ENCODE measurements at places on chromosomes 11 and 22.

- no peak for DNase-seq
These were observed 145.0 kb upstream of the RAG2 start for GRCh38 chr11:36743039-36743438.

DNA sequence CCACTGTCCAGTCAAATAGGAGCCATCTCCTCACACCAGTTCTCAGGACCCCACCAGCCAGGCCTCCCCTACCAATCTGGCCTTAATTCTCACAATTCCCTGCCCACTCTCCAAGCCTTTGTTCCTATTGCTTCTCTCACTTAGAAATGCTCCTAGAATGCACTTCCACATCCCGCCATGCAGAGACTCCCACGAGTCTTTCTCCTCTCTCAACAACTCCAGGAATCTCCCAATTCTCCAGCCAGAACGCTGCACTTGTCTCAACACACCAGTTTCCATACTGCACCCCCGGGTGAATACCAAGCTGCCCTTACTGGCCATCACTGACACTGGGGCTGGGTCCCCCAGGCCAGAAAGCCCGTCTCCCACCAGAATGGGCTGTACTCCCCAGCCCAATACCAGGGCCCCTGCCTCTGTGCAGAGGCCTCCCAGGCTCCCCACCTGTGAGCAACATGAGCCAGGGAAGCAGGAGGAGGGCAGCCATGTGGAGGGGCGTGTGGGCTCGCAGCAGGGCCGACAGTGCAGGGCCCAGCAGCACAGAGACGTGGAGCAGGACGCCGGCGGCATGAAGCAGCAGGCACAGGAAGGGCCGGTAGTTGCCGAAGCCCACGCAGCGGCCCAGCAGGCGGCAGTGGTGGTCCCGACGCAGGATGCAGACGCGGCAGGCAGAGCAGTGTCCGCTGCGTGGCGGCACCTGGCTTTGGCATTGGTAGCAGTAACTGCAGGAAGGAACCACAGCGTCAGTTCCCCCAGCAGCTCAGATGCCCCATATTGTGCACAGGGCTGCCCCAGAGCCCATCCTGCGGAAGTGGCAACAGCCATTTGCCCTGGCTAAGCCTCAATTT is 2.4 kb downstream of the ZDHHC24 start:
- peak; percentile 76 for DNase-seq

GRCh38 chr22:26658161-26658560 is 773 bp downstream of the MIAT start:
- DNase-seq = no peak

GRCh38 chr11:88454881-88455280 is 117.3 kb upstream of the CTSC start:
- peak; percentile 52 for DNase-seq

GRCh38 chr11:2780850-2781407 is 81.1 kb upstream of the KCNQ1OT1 start:
- DNase-seq = no peak

- DNase-seq = no peak
These were observed 3.7 kb downstream of the ASPHD2 start for GRCh38 chr22:26432619-26433311.

DNA sequence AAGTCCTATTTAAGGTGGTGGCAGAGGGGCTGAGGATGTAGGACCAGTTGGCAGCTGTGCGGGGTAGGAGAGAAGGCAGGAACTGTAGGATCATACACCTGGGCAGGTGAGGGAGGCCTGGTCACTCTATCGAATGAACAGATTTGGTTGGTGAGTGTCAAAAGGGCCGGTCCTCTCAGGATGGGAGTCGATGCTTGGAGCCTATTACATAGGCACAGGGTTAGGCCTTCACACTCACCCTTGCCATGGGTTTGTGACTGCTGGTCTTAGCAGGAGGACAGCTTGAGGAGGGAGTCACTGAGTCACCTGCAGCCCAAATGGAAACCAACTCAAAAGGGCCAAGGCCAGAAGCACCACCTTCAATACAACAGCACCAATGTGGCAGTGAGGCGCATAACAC is 80.2 kb upstream of the NARS2 start:
- DNase-seq = no peak

DNA sequence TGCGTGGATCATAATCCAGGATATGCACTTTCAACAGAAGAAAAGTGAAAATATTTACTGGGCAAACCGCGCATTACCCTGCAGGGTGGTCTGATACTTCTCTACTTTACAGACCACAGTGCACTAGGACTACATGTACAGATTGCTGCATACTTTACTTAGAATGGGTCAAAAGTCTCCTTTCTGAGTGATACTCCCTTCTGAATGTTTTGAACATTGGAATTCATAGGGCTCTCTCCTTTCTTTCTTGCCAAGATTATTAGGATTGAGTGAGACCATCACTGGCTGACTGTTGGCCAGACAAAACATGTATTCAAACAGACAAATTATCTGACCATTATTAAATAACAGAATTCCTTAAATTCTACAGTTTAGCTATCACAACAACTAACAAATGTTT is 6.6 kb upstream of the FIBIN start:
- DNase-seq = no peak

- no peak for DNase-seq
These were observed 20.1 kb downstream of the KCNJ1 start for GRCh38 chr11:128846985-128847384.

DNA sequence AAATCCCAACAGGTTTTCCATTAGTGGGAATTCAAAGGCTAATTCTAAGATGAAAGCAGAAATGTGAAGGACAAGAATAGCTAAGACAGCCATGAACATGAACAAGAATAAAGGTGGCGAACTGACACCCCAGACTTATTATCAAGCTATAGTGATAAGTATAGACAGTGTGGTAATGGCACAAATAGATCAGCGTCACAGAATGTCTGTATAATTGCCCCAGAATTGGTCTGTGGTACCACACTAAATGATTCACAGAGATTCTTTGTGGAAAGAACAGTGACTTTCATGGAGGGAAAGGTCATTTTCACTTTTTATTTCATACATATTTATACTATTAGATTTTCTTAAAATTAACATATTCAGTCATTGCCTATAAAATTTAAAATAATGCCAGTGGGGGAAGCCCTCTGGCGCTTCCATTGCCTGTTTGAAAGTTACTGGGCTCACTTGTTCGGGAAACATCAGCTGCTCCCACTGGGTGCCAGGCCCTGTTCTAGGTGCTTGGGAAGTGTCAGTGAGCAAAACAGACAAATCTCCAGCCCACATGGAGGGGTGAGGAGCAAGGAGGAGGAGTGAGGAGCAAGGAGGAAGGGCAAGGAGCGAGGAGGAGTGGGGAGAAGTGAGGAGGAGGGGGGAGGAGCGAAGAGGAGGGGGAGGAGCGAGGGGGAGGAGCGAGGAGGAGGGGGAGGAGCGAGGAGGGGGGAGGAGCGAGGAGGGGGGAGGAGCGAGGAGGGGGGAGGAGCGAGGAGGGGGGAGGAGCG is 11.3 kb upstream of the NLRP6 start:
- no peak for DNase-seq

DNA sequence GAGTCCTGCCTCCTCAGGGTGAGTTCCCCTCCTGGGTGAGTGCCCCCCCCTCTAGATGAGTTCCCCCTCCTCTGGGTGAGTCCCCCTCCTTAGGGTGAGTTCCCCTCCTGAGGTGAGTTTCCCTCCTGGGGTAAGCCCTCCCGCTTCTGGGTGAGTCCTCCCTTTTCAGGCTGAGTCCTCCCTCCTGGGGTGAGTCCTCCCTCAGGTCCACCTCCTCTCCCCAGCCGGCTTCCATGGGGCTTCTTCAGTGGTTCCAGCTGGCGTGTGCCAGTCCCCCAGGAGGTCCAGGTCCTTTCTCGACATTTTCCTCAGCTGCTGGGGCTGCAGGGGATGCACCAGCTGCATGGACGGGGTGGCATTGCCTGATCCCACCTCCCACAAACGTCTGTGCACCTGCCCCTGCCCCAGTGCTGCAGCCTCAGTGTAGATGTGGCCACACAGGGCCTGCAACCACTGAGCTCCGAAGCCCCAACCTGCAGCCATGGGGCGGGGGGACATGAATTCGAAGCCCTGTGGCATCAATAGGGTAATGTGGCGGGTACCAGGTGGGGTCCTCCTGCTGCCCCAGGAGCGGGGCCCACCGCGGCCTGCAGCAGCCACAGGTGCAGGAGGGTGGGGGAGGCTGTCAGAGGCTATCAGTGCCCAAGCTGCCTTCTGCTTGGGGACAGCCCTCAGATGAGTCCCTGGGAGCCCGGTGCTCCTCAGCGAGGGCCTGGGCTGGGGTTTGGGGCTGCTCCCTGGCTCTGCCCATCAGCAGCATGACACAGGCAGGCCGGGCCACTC is 101.3 kb upstream of the FGF3 start:
- DNase-seq = no peak

Data from foreskin fibroblast (primary cell).